ENCODE measurements at places on chromosomes 2 and 18.

- no peak overlapping the region for H3K4me3 ChIP-seq
- H3K27me3 ChIP-seq, result no peaks in the 10 kb centered on the region
- DNase-seq, result no peak
- no peaks in the 10 kb centered on the region for H3K36me3 ChIP-seq
- H3K4me1 ChIP-seq, result no peaks in the 10 kb centered on the region
Measured at GRCh38 chr18:61651880-61652268, 240.9 kb downstream of the RNF152 start.

- DNase-seq, result no peak
- no peak overlapping the region for H3K27ac ChIP-seq
Measured at GRCh38 chr2:96099861-96100798, 16.2 kb downstream of the ADRA2B start.

DNA sequence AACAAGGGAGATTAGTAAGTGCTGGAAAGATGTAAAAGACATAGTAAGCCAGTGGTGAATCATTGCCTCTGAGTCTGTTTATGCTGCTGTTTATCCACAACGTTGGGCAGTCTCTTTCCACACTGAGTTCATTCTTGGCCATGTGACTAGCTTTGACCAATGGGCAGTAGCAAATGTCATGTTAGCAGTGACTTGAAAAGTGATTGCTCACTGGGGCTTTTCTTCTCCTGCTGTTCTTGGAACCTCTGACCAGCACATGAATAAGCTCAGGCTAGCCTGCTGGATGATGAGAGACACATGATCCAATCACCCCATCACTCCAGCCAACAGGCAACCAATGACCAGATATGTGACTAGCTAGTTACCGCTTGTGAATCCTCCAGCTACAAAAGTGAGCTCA, 360.4 kb downstream of the SLC4A3 start:
- DNase-seq, result no peak
- H3K27ac ChIP-seq, result no peak overlapping the region
- no peaks in the 10 kb centered on the region for H3K4me1 ChIP-seq
- H3K4me3 ChIP-seq, result no peak overlapping the region

DNA sequence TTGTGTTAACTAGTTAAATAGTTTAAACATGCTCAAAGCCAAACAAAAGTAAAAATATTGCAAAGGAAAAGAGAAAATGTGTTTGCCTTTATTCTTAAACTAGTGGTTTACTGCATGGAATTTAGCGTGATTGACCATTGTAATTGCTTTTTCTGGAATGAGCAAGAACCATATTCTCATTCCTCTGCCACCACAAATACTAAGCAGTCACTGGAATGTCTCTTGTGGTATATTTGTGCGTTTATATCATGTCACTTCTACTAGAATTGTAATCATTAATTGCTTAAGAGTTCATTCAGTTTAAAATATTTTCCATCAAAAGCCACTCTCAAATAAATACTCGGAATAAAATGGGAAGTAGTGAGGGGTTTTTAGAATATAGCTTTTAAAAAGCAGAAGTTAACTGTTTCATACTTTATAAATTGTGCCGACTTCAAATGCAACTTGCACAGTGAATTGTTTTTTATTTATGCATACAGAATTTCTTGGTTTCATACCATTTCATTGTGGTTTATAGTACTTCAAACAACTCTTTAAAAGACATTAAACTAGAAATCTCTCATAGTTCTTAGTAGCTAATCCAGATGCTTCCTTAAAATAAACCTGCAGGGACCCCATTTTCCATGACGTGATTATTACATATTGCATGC, 288.1 kb downstream of the EPHA4 start:
- H3K4me3 ChIP-seq, result no peak overlapping the region
- H3K27me3 ChIP-seq, result no peaks in the 10 kb centered on the region
- H3K36me3 ChIP-seq, result no peaks in the 10 kb centered on the region
- no peak overlapping the region for H3K27ac ChIP-seq
- no peaks in the 10 kb centered on the region for H3K4me1 ChIP-seq

DNA sequence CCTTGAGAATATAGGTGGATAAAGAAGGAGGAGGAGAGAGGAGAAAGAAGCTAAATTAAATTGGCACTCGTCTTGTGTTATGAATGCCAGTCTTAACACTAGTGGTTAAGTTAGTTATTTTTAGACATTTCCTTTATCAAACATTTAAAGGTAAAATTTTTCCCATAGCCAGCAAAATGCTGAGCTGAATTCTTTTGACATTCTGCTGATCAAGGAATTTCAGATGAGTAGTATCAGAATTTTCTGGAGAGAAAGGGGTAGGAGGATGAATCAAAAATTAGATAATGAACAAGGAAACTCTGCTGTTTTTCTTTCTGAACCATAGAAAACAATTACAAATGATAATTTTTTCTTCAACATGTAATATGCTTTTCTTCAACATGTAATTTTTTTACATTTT, 52.5 kb downstream of the ASXL3 start:
- no peak for DNase-seq
- H3K4me1 ChIP-seq, result no peaks in the 10 kb centered on the region
- H3K36me3 ChIP-seq, result no peaks in the 10 kb centered on the region
- H3K27me3 ChIP-seq, result no peaks in the 10 kb centered on the region
